NCI-H446 treated with DMSO at 0.1 percent for 48 hours (cell line): ENCODE measurements at places on chromosomes 3 and 15.
A peak's percentile ranks its signal among the peaks of the same experiment; 100 is the strongest.

DNA sequence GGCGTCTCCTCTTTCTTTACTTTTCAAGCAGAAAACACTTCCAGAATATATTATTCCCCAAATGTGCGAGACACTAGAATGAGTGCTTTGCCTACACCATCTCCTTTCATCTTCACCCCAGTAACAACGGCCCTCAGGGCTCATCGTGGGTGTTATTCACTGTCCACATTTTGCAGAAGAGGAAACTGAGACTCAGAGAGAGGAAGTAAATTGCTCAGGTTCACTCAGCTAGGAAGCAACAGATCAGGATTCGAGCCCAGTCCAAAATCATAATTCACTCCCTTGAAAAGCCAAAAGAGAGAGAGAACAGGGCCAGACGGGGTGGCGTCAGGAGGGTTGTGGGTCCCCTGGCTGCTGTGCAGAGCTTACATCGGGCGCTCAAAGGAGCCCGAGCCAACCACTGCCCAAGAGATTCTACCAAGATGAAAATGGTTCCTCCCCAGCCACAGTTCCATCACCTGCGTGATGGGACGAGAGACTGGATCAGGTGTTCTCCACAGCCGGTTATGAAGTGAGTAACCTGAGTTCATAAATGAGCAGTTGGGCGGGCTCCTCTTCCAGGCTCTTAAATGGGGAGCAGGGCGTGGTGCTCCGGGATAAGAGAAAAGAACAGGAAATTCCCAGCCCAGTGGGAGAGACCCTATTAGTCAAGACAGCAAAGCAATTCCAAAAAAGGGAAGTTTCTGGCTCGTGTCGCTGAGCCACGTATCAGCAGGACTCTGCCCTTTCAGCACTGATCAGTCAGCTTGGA lies 48.6 kb upstream of the FLNB start:
- no peak for DNase-seq

DNA sequence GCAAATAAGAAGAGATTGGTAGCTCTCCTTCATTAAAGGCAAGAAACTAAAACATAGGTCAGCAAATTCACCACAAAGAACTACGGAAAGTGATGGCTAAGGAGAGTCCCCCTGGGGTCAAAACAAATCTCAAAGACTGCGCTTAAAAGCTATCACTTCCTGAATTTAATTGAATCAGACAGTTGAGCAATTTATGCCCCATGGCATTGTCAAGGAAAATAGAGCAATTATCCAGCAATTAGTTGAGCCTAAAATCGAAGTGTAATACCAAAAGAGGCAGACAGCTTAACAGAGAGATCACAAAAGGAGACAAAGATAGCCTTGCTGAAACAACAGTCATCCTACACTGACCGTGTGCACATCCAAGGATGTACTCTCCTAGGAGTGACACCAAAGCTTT lies 74.4 kb upstream of the SCN10A start:
- DNase-seq, result no peak

GRCh38 chr3:25555695-25556437 lies 108.8 kb downstream of the TOP2B start:
- DNase-seq, result no peak

- DNase-seq, result no peak
Measured at GRCh38 chr3:64922213-64922612, 234.4 kb upstream of the ADAMTS9 start.

DNA sequence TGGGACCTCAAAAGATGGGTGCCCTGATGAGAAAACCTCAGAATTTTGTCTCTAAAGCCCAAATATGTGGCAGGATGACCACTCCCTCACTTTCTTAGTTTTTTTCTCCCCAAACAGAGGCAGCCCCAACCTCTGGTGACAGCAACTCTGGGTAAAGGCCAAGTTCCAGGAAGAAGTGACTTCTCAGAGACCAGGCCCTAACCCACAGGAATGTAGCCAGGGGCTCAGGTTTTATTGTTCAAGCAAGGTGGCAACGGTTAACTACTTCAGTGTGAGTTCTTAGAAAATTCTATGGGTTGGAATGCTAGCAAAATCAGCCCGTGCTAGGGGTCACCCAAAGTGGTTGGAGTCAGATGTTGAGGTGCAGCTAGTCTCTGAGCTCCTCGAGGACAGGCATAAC lies 5.1 kb upstream of the DNAJA4 start:
- no peak for DNase-seq

GRCh38 chr3:161051856-161052255 lies 53.3 kb downstream of the B3GALNT1 start:
- DNase-seq, result no peak

DNA sequence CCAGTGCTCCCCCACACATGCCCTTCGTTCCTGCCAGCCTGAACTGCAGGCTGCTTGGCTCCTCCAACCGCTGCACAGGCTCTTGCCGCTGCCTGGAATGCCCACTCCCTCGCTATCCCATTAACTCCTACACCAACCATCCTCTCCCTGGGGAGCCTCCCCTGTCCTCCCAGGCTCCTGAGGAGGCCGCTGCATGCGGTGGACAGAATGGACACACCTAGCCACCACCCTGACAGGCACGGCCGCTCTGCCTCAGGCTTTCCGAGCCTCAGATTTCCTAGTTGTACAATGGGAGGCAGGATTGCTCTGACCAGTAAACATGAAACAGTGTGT lies 2.3 kb downstream of the PLXNB1 start:
- DNase-seq, result no peak

- DNase-seq, result no peak
Measured at GRCh38 chr3:58085616-58086015, 77.4 kb downstream of the FLNB start.

DNA sequence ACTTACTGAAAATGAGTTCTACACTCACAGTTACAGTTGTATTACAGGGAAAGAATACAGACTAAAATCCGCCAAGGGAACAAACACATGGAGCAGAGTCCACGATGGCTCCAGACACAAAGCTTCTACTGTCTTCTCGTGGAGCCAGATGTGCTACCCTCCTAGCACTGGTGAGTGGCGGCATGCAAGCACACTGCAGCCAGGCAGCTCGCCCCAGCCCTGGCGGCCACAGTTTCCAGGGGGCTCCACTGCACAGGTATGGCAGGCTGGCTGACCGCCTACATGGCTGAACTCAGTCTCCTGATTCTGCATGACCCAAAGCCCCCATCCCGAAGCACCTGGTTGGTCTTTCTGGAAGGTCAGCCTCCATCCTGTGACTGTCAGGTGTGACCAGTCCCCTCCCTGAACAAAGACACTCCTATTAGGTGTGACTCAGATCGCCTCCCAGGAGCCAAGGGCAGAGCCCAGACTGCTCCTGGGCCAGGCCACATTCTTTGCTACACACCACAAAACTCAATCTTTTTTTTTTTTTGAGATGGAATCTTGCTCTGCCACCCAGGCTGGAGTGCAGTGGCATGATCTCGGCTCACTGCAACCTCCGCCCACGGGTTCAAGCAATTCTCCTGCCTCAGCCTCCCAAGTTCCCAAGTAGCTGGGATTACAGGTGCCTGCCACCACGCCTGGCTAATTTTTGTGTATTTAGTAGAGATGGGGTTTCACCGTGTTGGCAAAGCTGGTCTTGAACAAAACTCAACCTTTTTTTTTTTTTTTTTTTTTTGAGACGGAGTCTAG lies 51.5 kb downstream of the CFAP92 start:
- no peak for DNase-seq

DNA sequence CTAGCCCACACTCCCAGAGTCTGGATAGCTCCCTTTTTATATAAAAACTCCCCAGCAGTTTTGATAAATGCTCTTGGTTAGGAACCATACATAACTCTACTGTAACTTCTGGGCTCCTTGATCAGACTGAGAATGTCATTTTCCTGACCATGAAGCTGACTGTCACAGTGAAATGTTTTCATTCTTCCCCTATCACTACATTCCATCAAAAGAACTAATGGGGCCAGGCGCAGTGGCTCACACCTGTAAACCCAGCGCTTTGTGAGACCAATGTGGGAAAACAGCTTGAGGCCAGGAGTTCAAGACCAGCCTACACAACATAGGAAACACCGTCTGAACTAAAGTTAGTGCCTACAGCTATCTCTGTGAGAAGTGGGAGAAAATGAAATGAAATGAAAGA lies 72.8 kb upstream of the MYO5C start:
- no peak for DNase-seq

DNA sequence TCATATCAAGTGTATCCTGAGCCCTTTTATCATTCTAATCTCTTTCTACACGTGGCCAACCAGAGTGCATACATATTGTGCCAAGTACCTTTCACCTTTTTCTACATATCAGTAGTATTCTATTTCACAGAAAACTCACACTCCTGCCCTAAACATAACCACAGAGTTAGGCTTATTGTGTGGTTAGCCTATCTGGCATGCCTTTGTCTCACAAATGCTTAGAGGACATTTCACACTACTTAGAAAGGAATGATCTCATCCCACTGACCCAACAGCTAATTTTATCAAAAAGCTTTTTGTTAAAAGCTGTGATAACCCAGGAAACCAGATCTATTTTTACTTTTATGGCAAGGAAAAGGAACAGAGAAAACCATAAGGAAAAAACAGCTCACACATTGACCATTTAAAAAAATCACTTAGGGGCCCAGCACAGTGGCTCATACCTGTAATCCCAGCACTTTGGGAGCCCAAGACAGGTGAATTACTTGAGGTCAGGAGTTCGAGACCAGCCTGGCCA lies 17.8 kb upstream of the MAP4 start:
- no peak for DNase-seq

GRCh38 chr3:59107856-59108815 lies 58.3 kb upstream of the CFAP20DC start:
- no peak for DNase-seq

- no peak for DNase-seq
Measured at GRCh38 chr15:36841193-36841592, 259.2 kb downstream of the MEIS2 start.

- DNase-seq, result no peak
Measured at GRCh38 chr3:73031573-73032103, 29.8 kb upstream of the EBLN2 start.

DNA sequence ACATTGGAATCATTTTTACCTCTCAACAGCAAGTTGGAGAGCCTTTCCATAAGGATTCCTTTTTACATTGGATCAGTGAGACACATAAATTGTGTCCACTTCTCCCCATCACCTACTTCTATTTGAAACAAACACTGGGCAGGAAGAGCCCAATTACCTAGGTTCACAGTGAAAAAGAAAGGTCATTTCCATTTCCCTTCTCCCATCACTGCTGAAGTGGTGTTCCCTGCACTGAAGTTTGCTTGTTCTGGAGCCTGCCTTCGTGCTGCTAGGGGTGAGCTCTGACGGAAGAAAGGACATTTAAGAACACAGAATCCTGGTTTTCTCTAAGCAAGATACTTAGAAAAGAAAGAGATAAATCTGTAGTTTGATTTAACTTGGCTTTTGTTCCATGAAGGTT lies 123.8 kb upstream of the ZBTB20 start:
- no peak for DNase-seq

GRCh38 chr3:143935678-143936077 lies 35.9 kb upstream of the DIPK2A start:
- no peak for DNase-seq

DNA sequence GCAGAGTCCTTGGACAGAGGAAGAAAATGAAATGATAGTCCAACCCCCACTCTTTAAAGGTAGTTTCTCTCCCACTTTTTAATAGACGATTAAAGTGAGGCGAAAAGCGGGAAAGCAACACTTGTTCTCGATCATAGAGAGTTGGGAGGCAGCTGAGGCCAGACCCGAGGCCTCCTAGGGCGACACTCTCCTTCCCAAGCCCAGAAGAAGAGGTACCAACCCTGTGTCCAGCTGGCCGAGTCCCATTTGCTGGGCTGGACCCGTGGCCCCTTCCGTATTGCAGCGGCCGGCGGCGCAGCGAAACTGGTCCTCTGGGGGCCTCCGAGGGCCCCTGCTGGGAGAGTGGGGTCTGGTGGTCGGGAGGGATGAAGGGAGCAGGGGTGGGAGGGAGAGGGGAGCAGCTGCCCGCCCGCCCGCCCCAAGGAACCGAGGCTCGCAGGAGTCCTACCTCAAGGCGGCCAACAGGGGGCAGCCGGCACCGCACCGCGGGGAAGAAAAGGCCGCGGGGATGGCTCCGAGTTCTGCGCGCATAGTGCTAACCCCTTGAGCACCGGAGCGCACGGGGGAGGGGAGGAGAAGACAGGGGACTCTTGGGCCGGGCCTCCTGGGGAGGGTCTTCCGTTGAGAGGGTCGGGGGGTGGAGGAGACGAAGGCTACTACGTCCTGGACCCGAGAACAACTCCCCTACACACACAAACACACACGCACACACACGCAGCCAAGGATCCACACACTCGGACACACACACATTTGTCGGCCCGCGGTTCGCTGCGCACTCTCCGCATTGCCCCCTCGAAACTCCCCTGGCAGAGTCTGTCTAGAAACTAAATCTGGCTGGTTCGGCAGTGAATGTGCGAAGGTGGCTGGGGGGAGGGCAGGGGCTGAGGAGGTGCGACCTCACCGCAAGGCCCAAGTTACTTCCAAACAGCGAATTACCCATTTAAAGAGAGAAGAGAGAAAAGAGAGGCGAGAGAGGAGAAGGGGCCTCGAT lies 2.0 kb downstream of the WNT5A start:
- DNase-seq, result peak; percentile 13

- no peak for DNase-seq
Measured at GRCh38 chr3:177429771-177430170, 232.5 kb upstream of the TBL1XR1 start.

GRCh38 chr3:111738238-111738637 lies 120.8 kb upstream of the PHLDB2 start:
- no peak for DNase-seq

DNA sequence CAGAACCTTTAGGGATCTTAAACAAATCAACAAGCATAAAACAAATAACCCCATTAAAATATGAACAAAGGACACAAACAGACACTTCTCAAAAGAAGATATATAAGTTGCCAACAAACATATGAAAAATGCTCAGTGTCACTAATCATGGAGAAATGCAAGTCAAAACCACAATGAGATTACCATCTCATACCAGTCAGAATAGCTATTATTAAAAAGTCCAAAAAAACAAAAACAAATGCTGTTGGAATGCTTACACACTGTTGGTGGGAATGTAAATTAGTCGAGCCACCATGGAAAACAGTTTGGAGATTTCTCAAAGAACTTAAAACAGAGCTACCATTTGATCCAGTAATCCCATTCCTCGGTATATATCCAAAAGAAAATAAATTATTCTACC lies 423.6 kb downstream of the OTOL1 start:
- no peak for DNase-seq

DNA sequence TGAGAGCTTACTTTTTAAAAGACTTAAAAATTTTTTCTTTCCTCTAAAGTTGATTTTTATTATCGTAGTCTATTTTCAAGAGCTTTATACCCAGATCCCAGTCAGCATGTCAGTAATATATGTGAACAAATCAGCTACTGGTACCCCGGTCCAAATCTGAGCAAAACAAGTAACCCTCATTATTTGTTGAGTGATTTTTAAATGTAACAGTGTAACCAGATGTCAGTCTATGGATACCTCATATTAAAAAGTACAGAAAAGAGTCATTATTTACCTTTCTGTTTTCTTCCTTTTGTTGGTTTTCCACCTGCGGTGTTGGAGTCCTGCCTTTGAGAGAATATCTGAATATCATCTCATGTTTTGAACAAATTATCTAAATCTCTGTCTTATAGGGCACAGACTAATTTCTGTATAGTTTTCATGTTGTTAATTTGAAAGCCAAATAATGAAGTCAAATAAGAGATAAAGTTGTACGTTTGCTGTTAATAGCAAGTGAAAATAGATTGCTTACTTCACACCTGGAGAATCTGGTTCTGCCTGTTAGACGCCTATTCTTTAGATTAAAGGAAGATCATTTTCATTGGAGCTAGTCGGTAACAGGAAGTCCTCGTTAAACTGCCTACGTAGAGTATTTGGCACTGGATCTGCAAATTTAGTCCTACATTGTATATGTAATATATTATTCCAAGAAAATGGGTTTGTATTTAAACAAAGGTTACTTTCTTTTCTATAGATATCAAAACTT lies at the start of gene STX19:
TSS of gene STX19 (minus strand) at position 505 of the 745 bp plus-strand sequence. CDS start 13,328 bp downstream, outside the sequence.
- no peak for DNase-seq
